ENCODE measurements at places on chromosomes 13 and 19.

GRCh38 chr13:93900731-93901130 is 578.8 kb downstream of the DCT start:
- DNase-seq: no peak

- no peak for DNase-seq
Observed at GRCh38 chr13:101556676-101557123, 104.2 kb downstream of the ITGBL1 start.

- DNase-seq: no peak
Observed at GRCh38 chr19:41853768-41854167, 6.3 kb upstream of the RPS19 start.

- no peak for DNase-seq
Observed at GRCh38 chr13:93305886-93306285, 79.3 kb downstream of the GPC6 start.

DNA sequence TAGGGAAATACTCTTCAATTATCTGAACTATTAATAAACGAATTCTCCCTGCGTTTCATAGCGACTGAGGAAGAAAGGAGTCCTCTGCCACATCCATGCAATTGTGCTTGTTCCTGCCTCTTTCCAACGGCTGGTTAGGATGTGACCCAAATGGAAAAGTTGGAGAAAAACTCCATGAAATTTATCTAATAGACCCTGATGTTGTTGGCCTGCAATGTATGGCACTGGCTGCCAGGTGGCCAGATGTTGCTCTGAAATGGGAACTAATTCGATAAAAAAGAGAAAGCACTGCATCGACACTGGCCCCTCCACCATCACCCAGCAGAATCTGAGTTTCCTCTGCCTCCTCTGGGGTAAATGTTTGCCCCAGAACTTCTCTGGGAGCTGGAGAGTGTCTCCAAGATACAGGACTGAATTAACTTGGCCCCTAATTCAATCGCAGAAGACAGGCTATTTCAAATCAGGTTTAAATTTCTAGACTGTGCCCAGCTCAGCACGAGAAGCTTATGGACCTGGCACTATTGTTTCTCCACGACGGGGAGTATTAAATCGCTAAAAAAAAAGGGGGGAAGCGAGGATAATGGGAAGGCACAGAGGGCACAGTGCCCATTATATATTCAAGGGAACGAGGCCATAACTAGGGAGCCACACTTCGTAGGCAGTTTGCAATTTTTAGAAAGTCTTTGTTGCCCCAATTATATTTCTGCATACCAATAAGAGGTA is 103.9 kb downstream of the ZIC5 start:
- DNase-seq: no peak

DNA sequence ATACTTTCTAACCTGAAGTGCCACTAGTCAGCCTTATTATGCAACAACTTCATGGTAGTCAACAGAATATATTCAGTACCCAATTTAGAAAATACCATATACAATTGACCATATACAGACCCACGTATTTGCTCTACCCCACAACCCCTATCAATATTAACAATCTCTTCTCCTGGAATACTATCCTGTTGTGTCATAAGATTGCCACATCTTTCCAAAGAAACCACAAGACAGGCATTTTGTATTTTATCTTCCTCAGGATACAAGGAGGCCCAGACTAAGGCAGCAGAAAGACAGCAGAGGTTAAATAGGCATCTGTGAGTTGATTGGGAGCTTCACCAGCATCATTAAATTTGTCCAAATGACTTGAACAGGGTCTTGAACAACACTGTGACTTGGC is 4.5 kb downstream of the SPART start:
- no peak for DNase-seq

GRCh38 chr13:45372189-45373161 is 31.5 kb upstream of the TPT1 start:
- no peak for DNase-seq

- DNase-seq: no peak
Observed at GRCh38 chr13:107370015-107370785, 802.3 kb upstream of the ARGLU1 start.

DNA sequence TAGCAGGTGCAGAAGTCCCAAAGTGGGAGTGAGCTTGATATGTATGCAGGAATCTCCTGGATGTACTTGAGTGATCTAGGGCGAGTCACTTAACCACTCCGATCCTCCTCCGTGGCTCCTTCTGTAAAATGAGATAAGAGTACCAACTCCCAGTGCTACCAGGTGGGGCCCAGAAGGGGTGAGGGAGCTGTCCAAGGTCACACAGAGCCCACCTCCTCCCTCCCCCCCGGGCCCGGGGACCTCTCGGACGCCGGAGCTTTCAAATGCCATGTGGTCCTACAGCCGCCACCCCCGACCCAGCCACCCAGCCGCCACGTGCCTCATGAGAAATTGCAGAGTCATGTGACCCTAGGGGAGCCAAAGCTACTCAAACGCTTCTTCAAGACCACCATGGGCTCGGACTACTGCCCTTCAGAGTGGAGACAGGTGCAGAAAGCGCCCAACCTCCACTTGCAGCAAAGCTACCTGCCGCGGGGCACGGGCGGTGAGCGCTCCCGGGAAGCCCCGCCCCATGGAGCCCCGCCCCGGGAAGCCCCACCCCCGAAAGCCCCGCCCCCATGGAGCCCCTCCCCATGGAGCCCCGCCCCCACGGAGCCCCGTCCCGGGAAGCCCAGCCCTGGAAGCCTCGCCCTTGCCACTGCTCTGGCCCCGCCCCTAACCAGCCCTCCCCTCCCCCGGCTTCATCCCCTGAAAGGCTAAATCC is 10.1 kb upstream of the ZNF358 start:
- DNase-seq: no peak

- DNase-seq: no peak
Observed at GRCh38 chr19:17615889-17616685, 60.6 kb downstream of the COLGALT1 start.

GRCh38 chr13:36352350-36352749 is 6.2 kb upstream of the SPART start:
- no peak for DNase-seq

DNA sequence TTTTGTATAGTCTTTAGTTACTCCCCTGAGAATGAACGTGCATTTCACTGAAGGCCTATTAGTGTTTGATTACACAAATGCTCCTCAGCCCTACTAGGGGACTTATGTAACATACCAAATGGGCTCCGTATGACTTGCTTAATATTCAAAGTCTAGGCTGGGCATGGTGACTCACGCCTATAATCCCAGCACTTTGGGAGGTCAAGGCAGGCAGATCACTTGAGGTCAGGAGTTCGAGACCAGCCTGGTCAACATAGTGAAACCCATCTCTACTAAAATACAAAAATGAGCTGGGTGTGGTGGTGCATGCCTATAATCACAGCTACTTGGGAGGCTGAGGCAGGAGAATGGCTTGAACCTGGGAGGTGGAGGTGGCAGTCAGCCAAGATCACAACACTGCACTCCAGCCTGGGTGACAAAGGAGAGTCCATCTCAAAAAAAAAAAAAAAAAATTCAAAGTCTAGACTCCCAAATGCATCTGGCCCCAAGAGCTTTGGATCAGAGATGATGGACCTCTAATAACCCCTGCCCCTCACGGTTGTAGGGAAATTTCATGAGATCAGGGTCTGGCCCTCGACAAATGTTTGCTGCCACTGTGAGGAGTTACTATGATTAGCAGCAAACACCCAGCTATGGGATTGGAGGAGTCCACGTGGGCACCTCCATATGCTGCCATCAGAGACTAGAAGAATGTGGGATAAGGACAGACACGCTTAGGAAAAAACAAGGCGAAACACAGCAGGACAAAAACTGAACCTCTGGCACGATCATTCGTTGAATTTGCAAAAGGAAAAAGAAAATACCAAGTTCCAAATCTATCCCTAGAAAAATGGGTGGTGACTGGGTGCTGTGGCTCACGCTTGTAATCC is 4.6 kb downstream of the FBXO17 start:
- DNase-seq: no peak

DNA sequence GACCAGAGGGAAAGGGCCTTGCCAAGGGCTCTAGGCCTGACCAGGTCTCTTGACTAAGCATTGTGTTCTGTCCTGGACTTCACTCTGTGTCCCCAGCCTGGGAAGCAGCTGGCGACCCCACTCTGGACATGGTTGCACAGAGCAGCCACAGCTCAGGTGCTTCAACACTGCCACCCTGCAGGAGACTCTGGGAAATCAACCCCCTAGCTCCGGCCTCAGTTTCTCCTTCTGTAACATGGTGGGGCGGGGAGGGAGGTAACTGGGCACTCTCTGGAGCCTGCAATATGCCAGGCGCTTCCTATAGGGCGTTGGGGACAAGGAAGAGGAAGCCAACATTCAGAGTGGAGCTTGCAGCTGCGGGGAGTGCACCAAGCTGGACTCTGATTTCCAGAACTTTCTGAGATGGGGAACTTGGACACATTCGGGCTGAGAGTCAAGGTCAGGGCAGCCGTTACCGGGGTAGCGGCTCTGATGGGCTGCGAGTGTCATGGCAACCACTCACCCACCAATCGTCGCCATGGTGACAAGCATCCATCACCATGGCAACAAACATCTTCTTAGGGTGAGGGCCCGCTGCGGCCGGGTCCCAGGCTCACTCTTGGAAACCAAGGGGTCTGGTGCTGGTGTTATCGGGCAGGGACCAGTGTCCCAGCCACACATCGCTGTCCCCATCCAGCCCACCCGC is 12.8 kb downstream of the F2RL3 start:
- no peak for DNase-seq

GRCh38 chr19:41936416-41936850 is 8.2 kb upstream of the ERFL start:
- no peak for DNase-seq

- no peak for DNase-seq
Observed at GRCh38 chr19:21593008-21593481, 87.6 kb downstream of the ZNF429 start.

DNA sequence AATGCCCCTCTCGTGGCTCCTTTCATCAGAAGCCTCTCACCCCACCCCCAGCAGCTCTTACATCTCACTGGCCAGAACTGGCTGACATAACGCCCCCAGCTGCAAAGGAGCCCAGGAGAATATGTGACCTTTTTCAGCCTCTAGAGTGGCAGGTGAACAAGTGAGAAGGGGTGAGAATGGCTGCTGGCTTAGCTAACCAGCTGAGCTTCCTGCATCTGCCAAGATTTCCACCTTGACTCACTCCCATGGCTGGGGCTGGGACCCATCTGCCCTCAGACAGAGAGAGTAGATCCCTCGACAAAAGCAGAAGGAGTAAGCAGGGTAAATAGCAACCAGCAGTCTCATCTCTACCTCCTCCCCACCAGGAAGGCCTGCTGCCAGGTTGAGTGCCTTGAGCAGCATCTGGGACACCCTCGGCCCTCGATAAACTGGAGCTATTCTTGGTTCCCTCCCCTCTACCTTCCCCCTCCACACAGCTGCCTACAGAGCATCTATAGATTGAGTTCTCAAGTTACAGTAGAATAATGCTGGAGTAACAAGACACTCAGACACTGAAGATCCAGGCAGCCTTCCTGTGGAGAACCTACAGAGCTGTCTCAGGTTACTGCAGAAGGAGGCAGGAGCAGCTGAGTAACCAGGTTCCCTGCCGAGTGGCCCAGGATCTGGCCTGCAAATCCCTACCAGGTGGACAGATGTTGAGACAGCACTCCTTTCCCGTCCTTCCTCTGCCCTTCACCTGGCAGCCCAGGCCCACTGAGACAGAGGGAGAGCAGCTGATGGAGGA is 15.5 kb downstream of the KASH5 start:
- DNase-seq: no peak

DNA sequence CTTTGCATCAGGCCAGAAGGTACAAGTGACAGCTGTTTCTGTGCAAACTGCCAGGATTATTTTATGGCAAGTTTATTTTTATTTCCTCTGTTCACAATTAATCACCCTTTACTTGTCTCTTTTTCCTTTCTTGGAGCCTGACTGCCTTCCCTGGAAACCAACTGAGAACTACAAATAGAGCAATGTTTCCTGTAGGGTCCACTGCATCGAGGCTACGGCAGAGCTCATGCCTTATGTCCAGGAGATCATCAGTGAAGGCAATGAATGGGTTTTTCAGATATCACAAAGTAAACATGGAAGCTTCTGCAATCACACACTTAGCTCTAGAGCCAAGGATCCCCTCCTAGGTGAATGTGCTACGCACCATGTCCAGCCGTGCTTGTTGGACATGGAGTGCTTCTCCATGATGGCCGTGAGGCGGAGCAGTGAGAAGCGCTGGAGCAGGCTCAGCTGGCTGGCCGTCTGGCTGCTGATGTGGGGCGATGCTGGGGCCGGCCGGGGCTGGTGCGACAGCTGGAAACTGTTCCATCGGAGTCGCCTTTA is 110.9 kb downstream of the KL start:
- no peak for DNase-seq

- DNase-seq: no peak
Observed at GRCh38 chr13:99045396-99045795, 67.5 kb upstream of the DOCK9 start.

- DNase-seq: no peak
Observed at GRCh38 chr13:43653980-43654379, 132.8 kb downstream of the ENOX1 start.

DNA sequence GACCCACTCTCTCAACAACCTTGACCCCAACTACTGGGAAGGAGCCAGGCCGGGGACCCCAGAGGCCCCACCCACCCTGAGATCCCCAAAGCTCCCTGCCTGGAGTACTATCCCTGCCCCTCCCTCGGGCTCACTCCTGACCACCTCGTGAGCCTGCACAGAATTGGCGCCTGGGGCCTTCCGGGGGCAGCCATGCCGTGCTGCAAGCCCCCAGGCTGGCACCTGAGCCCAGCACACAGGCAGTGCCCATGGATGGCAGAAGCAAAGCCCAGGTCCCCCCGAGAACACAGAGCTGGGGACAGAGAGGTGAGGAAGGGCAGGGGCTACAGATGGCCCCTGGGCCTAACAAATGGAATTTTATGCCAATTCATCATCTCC is 13.9 kb downstream of the LSM4 start:
- no peak for DNase-seq

GRCh38 chr19:6564393-6564792 is 26.6 kb downstream of the CD70 start:
- DNase-seq: no peak

GRCh38 chr19:11300811-11301120 is 4.8 kb downstream of the TSPAN16 start:
- no peak for DNase-seq

All from stimulated activated CD4-positive, alpha-beta T cell treated with anti-CD3 and anti-CD28 coated beads, Interleukin-2, amount 100 ng/mL, for 4 hours (primary cell).